Mesendoderm (in vitro differentiated cells): ENCODE measurements at places on chromosomes 7 and 10.

- no peak for DNase-seq
Observed at GRCh38 chr7:113731571-113731970, 187.2 kb downstream of the PPP1R3A start.

- DNase-seq, result no peak
Observed at GRCh38 chr7:84113286-84113685, 81.3 kb downstream of the SEMA3A start.

DNA sequence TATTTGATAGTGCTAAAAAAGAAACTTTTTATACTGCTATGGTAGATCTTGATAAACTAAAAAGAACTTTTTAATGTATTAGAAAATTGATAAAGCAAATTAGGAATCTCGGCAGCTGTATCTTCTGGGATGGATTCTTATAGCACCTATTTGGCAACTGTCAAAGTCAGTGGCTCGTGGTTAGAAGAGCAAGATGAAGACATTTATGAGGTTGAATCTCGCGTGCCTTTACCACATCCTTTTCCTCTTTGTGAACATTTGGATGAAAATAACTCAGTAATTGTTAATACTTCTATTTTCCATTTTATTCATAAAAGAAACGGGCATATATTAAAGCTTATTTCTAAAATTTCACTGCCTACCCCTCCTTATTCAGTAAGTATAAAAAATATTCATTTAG is 76.2 kb downstream of the CYP51A1 start:
- no peak for DNase-seq

- DNase-seq, result no peak
Observed at GRCh38 chr7:51606601-51607154, 290.1 kb upstream of the COBL start.

DNA sequence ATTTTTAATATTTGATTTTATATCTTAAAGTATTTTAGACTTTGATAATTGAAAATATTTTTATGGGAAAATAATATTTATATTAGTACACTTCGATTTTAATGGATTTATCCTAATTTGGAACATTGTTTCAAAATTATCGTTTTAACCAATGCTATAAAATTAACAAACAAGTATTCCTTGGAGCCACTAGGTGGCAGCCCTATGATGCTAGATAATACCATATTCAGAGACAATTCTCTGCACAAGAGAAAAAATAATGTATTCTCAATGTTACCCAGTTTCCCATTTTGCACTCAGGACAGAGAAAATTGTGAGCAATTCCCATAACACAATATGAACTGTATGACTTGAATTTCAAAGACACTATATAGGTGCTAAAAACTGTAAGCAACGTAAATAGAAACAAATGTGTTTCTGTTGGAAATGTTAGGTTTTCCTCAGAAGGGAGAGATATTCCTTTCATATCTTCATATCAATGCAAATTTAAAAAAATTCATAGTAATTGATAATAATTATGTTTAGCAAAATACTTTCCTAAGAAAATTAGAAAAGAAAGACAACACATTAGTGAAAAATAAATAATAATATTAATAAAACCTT is 237.8 kb downstream of the SEMA3E start:
- peak; percentile 58 for DNase-seq

GRCh38 chr10:13973742-13974141 is 357.0 kb downstream of the FRMD4A start:
- DNase-seq, result no peak

DNA sequence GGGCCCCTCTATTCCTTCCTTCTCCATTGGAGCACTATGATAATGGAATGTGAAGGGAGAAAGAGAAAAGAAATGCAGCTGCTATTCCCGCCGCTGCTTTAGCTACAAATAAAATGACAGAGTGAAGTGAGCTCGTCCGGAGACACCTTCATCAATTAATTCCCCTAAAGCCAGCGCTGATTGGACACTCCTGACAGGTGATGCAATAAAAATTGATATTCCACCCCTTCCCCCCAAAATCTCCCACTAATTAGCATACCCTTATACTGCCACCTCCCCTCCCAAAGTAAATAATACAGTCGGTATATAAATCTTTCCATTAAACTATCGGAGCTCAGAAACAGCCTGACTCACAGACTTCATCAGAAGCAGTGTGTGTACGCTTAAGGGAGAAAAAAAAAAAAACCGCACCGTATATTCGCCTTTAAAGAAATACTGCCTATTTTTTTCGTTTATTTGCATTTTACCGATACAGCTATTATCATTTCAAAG is 7.3 kb downstream of the SKIDA1 start:
- peak; percentile 45 for DNase-seq

GRCh38 chr10:132549371-132549770 is 11.8 kb downstream of the INPP5A start:
- no peak for DNase-seq

DNA sequence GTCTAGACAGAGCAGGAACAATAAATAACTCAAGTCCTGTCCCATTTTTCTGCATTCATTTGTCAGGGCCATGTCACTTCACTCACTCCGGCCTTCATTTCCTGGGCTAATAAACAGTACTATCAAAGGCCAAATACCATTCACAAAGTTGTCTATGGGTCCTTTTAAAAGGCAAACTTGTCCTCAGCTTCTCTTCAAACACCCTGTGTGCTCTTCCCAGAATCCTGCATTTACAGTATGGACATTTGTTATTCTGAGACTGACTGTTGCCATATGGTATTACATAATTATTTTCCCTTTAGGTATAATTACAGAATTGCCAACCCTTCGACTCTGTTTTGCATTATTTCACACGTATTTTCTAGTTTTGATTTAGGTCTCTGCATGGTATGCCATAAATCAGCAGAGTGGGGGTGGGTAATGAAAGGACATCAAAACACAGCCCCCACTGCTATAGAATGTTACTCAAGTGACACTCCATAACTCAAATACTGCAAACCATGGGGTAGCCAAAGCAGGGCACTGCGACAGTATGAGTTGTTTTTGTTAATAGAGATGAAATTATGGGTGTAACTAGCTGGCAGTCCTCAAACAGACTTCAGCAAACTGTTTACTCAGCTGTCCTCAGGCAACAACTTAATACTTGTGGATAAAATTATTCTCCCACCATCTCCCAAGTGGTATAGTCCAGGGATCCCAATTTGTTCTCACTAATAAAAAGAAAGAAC is 183.7 kb downstream of the TRIL start:
- no peak for DNase-seq

DNA sequence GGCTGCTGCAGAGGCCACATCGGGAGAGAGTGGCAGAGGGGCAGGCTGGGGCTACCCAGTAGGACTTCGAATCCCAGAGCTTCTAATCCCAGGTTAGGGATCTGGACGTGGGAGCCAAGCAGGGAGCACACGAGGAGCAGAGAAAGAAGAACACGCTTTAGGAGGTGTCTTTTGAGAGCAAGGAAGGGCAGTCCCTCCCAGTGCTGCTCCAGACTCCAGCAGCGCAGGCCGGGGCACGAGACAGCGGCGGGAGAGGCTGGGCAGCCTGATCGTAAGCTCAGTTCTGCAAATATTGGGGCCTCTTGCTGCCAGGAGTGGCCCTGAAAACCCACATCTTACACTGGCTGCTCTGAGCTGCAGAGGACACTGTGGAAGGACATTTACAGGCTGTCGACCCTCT is 75.9 kb downstream of the HIPK2 start:
- DNase-seq, result no peak

GRCh38 chr10:110372656-110373055 is 67.9 kb upstream of the SMNDC1 start:
- DNase-seq, result no peak

- no peak for DNase-seq
Observed at GRCh38 chr7:74674166-74674565, 16.6 kb downstream of the GTF2I start.

DNA sequence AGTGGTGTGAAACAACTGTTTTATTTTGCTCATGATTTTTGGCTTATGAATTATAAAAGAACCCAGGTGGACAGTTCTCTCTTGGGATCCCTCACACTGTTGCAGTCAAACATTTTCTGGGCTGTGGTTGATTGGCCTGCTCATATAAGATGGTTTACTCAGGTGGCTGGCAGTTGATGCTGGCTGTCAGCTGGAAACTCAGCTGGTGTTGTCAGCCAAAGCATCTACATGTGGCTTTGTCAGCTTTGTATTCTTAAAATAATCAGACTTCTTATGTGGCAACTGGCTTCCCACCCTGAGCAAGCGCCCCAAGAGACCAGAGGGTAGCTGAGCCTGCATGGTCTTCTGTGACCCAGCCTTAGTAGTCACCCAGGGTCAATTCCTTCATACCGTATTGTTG is 534.7 kb downstream of the NRG3 start:
- no peak for DNase-seq

DNA sequence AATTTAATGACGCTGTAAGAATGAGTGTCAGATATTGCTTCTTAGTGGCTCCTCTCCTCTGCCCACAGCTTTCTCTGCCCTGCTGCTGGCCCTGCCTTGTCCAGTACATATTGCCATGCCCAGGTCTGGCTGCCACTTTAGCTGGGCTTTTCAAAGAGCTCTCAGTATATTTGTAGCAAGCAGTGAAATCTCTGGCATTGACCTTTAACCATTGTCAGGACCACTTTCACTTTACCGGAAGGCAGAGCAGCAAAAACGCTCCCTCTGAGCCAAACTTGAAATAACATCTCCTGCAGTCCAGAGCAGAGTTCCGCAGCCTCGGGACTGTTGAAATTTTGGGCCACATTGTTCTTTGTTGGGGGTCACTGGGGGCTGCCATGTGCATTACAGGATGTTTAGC is 13.8 kb downstream of the PDSS1 start:
- DNase-seq, result no peak

DNA sequence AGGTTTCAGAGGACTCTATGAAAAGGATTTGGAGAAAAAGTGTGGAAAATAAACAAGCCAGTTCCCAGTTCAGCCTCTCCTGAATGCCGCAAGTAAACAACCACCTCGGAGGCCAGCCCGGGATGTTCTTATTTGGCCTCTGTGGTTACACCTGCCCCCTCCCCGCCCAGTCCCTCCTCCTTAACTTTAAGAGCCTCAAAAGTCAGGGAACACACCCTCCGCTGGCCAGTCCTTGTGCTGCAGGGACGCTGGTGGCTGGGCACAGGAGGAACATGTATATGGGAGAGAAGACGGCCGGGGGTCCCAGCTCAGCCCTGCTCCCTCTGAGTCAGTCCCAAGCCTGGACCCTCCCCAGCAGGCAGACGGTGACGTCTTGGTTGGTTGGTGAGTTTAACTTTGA is 6.1 kb downstream of the CHST3 start:
- DNase-seq, result peak; percentile 85

GRCh38 chr7:33177876-33178275 is 48.5 kb downstream of the BBS9 start:
- DNase-seq, result no peak

DNA sequence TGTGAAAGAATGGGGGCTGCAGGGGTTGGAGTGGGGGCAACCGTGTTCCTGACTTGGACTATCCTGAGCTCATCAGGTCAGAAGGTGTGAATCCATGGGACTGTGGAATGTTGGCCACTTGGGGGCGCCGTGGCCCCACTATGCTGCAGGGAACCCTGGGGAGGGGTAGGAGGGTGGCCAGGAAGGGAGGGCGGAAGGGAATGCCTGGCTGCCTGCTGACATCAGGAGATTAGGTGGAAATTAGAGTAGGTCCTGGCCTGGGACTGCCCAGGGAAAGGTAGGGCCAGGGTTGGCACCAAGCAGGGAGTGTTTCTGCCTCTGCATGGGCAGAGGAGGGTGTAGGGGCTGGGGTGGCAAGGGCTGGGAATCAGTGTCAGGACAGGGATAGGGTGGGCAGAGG is 65.8 kb upstream of the PRSS58 start:
- DNase-seq, result peak; percentile 90

DNA sequence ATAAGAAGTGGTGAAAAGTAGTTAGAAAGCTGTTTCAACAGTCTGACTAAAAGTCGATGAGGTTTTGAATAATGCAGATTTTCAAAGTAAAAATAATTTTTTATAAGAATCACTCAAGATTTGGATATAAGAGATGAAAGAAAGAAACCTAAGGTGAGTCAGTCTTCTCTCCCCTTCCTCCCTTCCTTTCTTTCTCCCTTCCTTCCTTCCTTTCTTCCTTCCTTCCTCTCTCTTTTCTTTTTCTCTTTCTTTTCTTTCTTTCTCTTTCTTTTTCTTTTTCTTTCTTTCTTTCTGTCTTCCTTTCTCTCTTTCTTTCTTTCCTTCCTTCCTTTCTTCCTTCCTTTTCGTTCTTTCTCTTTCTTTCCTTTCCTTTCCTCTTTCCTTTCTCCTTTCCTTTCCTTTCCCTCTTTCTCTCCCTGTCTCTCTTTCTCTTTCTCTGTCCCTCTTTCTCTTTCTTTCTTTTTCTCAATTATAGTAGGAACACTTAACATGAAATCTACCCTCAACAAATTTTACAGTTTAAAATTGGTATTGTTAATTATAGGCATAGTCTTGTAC is 308.6 kb downstream of the ARL4A start:
- no peak for DNase-seq

DNA sequence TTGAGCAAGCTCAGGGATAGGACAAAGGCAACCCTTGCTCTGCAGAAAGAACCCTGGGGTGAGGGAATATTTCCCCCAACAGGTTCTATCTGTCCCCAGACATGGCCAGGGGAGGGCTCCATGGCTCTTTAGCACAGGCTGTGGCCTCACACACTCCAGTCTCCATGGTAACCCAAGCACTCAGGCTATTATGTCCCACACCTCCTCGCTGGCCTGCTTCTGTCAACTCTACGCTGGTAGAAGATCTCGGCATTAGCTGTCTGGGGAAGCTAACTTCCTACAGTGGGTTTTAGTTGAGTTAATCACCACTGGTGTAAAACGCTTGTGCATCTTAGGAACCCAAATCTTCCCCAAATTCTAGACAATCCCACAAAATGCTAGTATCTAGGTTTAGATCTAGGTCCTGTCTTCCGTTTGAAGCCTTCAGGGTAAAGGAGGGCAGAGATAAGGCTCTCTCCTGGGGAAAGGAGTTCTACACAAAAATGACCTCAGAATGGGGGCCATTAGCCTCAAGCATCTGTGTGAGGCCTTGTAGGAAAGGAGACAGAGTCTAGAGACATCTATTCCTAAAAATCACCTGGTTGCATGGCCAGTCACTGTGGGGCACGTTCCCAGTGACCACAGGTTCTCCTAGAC is 36.7 kb upstream of the SLIT1 start:
- DNase-seq, result peak; percentile 96

- no peak for DNase-seq
Observed at GRCh38 chr10:119478111-119478802, 64.3 kb downstream of the RGS10 start.

GRCh38 chr7:29552392-29552791 is 11.2 kb upstream of the PRR15 start:
- no peak for DNase-seq

GRCh38 chr10:43202224-43202656 is 64.0 kb downstream of the CSGALNACT2 start:
- DNase-seq, result peak; percentile 77

GRCh38 chr7:100546926-100547800 is 8.2 kb downstream of the AGFG2 start:
- no peak for DNase-seq

DNA sequence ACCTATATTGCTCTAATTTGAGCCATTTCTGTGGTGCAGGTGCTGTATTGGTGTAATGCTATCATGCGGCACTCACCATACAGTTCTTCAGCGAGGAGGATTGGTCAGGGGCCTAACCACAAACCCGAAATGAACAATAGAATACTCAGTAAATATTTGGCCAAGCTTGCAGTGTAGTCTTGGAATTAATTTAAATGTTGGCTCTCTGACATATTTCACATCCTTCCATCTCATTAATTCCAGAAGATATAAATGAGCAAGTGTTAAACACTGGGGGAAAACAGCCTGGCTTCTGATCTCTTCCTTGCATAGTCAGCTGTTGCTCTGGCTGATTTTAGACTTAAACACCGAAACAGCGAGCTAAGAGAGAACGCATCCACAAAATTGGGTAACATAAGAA is 663.1 kb upstream of the GHITM start:
- no peak for DNase-seq
